Tongue (tissue), 3 donors: ENCODE measurements at places on chromosomes 2 and 18. TPM values are rescaled to one million over a fixed set of nuclear protein-coding genes. Genes with fewer than 3 reads are reported as not detected.
A peak's percentile ranks its signal among the peaks of the same experiment; 100 is the strongest.

- no peak for DNase-seq
These were observed 14.6 kb upstream of the ACOXL start for GRCh38 chr2:110717734-110718133.

Gene BBS5
- total RNA-seq = 12.2 TPM

Gene DNAH6
- total RNA-seq = 0.51 TPM

DNA sequence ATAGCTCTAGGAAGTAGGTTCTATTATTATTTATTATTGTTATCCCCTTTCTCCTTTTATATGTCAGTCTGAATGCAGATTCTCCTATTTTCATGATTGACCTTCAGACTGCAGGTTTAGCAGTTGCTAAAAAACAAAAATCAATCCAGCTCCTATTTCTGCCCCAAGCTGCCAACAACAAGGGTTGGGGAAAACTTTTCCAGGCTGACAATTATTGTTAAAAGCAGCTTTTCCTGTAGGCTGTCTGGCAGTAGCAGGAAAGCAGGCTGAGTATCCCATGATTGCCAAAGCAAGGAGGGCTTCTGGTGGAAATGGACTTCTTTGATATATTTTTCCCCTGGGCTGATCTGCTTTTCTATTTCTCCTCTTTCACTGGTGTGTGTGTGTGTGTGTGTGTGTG lies 78.0 kb upstream of the CTLA4 start:
- no peak for DNase-seq

Gene RAX
- not detected for total RNA-seq

Gene ITGA4
- total RNA-seq = 16.6 TPM

DNA sequence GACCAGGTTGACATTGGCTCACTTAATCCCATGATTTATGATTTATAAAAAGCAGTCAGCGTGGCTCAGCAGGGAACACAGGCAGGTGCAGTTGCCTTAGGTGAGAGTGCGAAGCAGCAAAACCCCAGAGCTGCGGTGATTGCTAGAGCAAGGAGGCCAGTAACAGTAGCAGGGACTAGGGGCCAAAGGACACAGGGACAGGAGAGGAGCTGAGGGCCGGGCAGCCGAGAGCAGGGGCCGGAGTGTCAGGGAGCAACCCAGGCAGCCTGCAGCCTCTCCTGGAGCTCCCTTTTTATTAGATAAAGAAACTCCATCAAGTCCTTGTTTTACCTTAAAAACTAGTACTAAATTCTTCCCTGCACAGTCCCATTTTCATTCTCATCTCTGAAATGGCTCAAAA lies 4.3 kb downstream of the MC2R start:
- DNase-seq = no peak

Gene MAL
- 16.9 TPM for total RNA-seq

Gene UPP2
- total RNA-seq = not detected

DNA sequence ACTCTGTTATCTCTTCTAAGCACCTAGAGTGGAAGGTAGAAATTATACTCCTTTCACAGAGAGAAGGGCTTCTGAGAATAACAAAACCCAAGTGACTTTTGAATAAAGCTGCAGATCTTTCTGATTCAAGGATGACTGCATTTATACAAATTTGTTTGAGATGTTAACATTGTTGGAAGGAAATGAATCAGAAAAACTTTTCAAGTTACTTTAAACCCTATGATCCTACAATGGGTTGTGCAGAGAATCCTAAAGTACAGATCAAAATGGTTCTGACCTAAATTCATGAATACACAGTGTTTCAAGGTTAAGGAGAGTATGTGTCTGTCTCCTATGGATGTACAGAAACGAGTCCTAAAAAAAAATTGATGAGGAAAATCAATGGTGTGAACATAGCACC lies 1.8 kb downstream of the RFTN2 start:
- DNase-seq = peak; percentile 11

DNA sequence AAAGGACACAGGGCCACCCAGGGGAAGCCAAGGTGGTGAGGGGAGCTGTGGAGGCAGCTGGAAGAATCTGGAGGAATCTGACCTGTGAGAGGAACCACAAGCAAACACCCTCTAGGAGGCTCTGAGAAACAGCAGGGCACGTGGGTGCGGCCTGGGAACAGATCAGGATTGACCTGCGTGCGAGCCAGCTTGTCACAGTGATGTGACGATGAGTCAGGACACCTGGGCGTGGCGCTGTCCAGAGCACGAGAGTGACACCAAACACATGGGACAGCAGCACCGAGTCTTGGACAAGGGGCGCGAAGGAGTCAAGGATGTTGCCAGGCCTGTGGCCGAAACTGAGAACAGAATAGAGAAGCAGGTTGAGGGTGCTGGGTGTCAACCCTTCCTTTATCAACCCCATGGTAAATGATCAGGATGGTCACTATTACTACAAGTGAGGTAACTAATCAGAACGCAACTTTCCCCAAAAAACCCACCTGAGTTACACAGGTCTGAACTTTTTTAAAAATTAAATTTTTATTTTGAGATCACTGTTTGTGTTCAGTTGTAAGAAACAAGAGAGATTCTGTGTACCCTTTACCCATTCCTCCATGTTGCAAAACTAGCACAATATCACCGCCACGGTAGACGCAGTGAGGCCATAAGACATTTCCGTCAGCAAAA lies 637 bp upstream of the SFT2D3 start:
- DNase-seq = peak; percentile 15

Gene ITGA6
- total RNA-seq = 200 TPM

DNA sequence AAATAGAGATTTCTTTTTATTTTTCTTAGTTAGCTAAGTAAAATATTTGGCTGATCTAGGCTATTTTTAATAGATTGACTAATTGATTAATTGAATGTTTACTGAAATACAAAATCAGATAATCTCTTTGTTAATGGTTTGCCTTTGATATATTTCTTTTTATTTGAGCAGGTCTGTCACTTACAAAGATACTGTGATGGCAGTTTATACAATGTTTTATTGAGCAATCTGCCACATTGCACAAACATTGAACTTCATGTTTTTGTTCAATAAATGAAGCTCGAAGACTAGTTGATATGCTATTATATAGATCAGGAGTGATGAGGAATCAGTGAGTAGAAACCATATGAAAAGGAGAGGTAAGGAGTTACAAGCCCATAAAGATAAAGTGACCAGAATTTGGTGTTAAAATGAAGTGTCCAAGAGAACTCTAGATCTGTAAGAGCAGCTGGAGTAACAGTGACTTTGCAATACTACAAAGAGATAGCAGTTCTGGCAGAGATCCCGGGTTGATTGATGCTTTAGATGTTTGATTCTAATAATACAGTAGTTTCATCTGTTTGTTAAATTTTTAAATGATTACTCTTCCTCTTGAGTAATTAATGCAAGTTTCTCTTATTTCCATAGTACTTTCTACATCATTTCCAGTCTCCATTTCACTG lies 574.2 kb downstream of the CCDC85A start:
- no peak for DNase-seq

DNA sequence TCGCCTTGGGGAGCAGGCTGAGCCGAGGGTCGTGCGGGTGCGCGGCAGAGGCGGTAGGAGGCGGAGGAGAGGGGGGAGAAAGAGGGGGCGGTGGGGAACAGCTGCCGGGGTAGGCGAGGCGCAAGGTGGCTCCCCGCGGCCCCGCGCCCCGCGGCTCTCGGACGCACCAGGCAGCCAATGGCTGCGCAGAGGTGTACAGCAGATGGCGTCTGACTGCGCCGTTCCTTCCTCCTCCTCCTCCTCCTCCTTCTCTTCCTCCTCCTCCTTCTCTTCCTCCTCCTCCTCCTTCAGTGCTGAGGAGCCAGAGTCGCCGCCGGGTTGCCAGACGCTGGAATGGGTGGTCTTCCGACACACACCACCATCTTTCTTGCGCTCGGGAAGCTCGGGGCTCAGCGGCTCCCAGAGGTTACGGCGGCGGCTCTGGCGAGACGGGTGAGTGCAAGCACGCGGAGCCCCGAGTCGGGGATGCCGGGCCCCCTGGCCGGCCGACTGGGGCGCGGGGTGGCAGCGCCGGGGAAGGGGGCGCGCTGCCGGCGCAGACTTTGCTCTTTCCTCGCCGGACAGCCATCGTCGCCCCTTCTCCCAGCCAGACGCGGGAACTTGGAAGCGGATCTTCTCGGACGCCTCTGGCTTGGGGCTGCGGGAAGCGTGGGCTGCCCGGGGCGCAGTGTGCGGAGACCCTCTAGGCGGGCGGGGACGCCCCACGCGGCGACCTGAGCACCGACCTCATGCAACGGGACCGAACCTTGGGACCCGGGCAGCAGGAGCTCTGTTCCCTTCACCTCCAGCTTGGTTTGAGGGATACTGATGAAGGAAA lies at the start of gene THSD7B:
TSS of gene THSD7B (plus strand) at position 290 of the 817 bp plus-strand sequence. CDS start 116,634 bp downstream, outside the sequence.
- peak; percentile 7 for DNase-seq

GRCh38 chr2:15142069-15142689 lies 419.0 kb downstream of the NBAS start:
- peak; percentile 29 for DNase-seq

Gene GALNT13
- total RNA-seq = 1.1 TPM

Gene INHBB
- 2.8 TPM for total RNA-seq

Gene SLC4A3
- 1.5 TPM for total RNA-seq

GRCh38 chr18:32289483-32290075 lies 99.7 kb downstream of the MEP1B start:
- DNase-seq = peak; percentile 83

GRCh38 chr2:15049096-15049993 lies 416.8 kb downstream of the LRATD1 start:
- no peak for DNase-seq

- DNase-seq = no peak
These were observed 124.8 kb downstream of the TTC32 start for GRCh38 chr2:19776941-19777514.

DNA sequence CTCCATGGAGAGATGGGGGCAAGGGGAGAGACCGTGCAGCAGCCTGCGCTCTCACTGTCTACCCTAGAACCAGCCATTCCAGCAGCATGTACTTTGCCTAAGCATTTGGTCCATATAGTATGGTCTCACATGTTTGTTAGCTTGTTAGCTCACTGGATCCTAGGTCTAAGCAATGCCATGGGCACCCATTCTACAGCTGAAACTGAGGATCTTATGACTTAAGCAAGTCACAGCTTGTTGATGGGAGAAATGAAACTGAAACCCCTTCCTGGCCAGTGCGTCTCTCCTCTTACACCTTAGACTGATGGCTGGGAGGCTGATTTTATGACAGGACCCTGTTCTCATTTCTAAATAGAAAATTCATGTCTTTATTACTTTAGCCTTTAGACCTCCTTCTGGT lies 90.1 kb downstream of the EPAS1 start:
- no peak for DNase-seq

Gene MEIS1
- 72.7 TPM for total RNA-seq

GRCh38 chr2:235480614-235481013 lies 13.2 kb upstream of the AGAP1 start:
- no peak for DNase-seq

- DNase-seq = no peak
These were observed 228.3 kb upstream of the SIX3 start for GRCh38 chr2:44713170-44713569.
